K562 (cell line): ENCODE measurements at places on chromosomes 6 and 20. TPM values are rescaled to one million over a fixed set of nuclear protein-coding genes. Genes with fewer than 3 reads are reported as not detected.

Gene PROKR2
- polyA plus RNA-seq: not detected in 2 replicates

Gene HLA-B
- polyA plus RNA-seq: 0.49 and 1.7 TPM in 2 replicates

Gene CSTF1
- polyA plus RNA-seq: 33.5 and 40.7 TPM in 2 replicates

Gene SAMD3
- 0.19 TPM in 1 of 2 replicates, not detected in the other for polyA plus RNA-seq

Gene NOP56
- polyA plus RNA-seq: 427 and 428 TPM in 2 replicates

Gene CLDN20
- not detected in 2 replicates for polyA plus RNA-seq

Gene LAMA2
- polyA plus RNA-seq: 0.01 and 0.04 TPM in 2 replicates

Gene OPRM1
- not detected in 2 replicates for polyA plus RNA-seq

Gene HLA-DRB1
- not detected in 2 replicates for polyA plus RNA-seq

- DNase-seq: no peak
These were observed 166.3 kb upstream of the EEF1E1 start for GRCh38 chr6:8268606-8269005.

DNA sequence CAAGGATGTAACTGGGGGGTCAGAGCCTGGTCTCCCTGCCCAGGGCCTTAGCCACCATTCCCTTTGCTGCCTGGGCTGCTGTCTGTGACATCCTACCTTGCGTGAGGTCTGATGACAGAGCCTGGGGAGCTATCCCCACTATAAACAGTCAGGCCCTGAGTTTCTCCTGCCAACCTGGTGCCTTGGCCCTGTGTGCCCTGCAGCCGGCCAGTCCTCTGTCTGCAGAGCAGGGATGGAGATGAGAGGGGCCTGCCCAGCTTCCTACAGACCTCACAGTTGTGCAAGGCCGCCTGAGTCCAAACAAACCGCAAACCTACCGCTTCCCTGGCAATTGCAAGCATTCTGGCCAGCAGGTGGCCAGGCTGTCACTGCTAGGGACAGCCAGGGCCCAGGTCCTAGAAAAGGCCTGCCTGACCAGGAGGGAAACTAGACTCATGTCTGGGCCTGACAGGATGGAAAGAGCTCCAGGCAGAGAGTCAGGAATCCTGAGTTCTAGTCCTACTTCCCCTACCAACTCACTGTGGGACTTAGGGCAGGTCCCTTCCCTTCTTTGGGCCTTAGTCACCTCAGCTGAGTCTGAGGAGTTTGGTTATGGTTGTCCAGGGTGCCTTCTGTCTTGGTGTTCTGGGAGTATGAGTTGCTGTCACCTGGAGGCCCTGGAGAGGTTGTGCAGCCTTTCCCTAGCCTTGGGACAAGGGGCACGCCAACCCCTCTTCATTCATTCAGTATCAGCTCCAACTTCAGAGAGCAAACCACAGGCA is 86.2 kb downstream of the VEGFA start:
- peak; percentile 76 for DNase-seq

GRCh38 chr20:61972636-61973508 is 92.8 kb downstream of the TAF4 start:
- DNase-seq: no peak

DNA sequence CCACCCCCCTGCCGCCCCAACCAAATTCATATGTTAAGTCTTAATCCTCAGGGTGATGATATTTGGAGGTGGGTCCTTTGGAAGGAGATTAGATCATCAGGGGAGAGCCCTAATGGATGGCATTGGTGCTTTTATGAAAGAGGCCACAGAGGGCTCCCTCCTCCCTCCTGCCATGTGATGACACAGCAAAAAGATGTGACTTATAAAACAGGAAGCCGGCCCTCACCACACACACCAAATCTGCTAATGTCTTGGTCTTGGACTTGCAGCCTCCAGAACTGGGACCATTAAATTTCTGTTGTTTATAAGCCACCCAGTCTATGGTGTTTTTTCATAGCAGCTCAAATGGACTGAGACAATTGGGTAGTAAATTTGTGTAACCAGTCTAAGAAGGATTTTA is 176.3 kb downstream of the ADGRG6 start:
- DNase-seq: peak; percentile 23

DNA sequence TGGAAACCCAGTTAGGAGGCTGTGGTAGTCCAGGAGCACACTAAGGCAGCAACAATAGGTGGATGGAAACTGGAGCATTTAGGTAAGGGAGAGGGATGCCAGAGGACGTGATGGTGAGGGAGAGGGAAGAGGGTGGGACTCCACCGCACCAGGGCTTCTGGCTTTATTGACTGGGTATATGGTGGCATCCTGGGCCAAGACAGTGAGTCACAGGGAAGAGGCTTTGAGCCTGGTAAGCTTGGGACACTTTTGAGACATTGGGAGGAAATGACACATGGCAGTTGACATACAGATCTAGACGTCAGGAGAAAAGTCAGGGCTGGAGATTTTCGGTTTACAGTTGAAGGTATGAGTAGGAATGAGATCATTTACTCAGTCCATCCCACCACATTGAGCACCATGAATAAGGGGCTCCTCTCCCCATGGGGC is 14.9 kb downstream of the NT5E start:
- DNase-seq: no peak

DNA sequence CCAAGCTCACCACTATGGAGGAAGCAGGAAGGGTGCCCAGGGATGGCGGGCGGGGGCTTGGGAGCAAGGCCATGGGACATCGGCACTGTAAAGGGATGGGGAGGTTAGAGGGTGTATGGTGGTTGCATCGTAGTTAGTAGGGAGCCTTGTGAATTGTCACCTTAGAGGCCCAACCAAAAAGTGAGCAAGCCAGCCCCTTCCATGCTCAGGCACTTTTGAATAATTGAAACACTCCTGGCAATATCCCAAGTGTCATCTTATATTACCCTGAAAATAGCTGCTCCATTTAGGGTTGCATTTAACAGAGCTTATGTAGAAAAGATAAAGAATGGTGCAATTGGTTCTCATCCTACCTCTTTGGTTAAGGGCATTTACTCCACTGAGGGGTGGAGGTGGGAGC is 169.2 kb downstream of the SAMD5 start:
- DNase-seq: no peak

- DNase-seq: no peak
These were observed 174.3 kb downstream of the CDH4 start for GRCh38 chr20:61426352-61426751.

- no peak for DNase-seq
These were observed 31.9 kb downstream of the NSFL1C start for GRCh38 chr20:1434571-1435336.

GRCh38 chr20:51093240-51093763 is 70.4 kb upstream of the KCNG1 start:
- DNase-seq: no peak

- peak; percentile 57 for DNase-seq
These were observed 138.3 kb downstream of the COL9A1 start for GRCh38 chr6:70164556-70164955.

GRCh38 chr6:133854364-133855275 is 34.3 kb upstream of the TCF21 start:
- peak; percentile 10 for DNase-seq

DNA sequence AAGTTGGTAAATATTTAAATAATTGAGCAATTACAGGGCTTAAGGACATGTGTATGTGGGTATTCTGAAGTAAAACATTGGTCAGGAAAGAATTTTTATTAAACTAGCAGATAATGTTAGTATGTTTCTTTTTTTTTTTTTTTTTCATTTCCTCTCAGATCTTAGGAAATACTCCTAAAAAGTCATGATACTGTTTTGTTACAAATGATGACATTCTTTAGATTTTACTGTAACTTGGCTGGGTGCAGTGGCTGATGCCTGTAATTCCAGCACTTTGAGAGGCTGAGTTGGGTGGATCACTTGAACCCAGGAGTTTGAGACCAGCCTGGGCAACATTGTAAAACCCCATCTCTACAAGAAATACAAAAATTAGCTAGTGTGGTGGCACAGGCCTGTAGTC is 41.5 kb downstream of the CDC40 start:
- DNase-seq: no peak

DNA sequence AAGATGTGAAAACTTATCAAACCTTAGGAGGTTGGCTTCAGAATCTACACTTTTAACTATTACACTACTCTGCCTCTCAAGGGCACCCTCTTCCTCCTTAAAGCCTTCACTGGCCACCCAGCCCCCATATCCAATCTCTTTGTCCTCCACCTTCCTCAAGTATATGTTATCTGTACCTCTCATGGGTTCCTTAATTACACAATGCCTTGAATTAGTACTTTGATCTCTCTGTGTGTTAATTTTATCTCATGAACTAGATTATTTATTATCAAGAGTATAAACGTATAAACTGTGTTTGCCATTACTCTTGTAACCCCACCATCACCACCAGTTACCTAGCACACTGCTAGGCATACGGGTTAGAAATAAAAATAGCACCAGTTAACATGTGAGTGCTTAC is 83.3 kb downstream of the NCR2 start:
- no peak for DNase-seq

GRCh38 chr6:32837651-32838113 is 857 bp downstream of the TAP2 start:
- no peak for DNase-seq

DNA sequence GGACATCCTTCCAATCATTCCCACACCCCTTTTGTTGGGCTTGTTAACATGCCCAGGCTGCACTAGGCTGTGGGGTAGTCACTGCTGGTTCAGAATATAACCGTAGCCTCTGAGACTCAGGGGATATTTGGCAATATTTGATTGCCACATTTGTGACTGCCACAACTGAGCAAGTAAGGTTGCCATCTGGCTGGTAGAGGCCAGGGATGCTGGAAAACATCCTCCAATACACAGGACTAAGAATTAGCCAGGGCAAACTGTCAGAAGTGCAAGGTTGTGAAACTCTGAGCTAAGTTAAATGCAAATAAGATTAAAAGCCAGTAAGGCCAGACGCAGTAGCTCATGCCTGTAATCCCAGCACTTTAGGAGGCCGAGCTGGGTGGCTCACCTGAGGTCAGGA is 112.0 kb downstream of the ZMYND8 start:
- DNase-seq: no peak

DNA sequence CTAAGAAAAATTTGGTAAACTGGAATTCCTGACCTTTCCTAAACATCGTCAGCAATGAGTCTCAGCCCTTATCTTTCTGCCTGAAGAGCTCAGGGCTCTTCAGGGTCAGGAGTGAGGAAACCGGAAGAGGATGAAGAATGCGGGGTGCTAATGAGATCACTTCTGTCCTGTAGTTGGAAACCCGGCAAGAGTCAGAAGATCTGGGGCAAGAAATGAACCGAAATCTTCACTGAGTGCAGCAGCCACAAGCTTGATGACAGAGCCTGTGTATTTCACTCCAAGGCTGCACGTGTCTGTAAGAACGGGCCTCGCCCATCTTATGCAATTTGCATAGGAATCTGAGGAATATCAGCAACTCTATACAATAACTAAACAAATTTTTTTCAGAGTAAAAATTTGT is 60.4 kb upstream of the QKI start:
- DNase-seq: peak; percentile 37
